Endodermal cell (in vitro differentiated cells): ENCODE measurements at places on chromosomes 16 and 17. TPM values are rescaled to one million over a fixed set of nuclear protein-coding genes. Genes with fewer than 3 reads are reported as not detected.

DNA sequence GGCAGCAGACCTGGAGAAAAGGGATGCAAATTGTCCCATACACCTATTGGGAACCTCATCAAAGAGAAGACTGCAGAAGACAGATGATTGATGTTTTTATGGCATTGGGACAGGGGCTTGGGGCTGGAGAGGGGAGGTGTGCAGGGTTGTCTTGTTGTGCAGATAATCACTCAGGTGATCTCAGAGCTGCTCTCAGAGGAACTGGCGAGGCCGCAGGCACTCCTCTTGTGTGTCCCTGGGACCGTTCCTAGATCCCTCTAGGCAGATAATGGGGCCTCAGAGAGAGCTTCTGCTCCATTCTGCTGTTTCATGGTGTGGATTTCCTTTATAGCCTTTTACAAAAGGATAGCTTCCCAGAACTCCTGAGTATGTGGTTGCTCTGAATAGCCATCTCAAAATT is 1.6 kb downstream of the RNF213 start:
- peak; percentile 57 for DNase-seq

- DNase-seq, result no peak
These were observed 18.0 kb downstream of the NFE2L1 start for GRCh38 chr17:48066192-48066591.

DNA sequence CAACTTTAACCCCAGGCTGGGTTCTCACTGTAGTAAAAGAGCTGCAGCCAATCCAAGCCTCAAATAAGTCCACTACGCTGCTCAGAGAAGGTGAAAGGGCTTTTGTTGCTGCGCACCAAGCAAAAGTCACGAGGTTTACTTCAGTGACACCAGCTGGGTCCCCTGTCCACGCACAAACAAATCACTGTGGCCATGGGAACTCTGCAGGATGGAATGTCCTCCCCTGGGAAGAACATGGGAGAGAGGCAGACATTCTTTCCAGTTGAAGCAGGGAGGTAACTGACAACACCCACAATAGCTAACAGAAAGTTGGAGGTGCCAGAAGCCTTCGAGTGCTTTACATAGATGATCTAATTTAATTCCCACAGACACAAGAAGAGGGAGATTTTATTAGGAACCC is 181.9 kb downstream of the PMP22 start:
- peak; percentile 41 for DNase-seq

DNA sequence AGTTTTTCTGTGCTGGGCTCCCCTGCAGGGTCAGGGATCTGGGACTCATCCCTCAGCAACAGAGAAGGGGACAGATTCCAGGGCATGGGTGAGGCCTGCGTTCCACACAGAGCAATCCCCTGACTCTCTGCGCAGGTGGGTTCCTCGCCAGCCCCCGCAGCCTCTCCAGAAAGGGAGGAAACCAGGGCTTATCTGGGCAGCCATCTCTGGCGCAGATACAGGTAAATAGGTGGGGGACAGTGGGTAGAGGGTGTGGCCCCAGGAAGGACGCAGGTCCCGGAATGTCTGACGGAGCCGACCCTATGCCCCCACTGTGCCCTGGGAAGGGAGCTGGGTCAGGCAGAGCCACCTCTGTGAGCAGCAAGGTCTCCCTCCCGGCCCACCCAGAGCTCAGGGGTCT is 23.2 kb downstream of the PIEZO1 start:
- no peak for DNase-seq

TBC1D3L gene
- total RNA-seq, result 28.9 and 35.8 TPM in 2 replicates

RAMP2 gene
- 4.9 and 6.1 TPM in 2 replicates for total RNA-seq

DNA sequence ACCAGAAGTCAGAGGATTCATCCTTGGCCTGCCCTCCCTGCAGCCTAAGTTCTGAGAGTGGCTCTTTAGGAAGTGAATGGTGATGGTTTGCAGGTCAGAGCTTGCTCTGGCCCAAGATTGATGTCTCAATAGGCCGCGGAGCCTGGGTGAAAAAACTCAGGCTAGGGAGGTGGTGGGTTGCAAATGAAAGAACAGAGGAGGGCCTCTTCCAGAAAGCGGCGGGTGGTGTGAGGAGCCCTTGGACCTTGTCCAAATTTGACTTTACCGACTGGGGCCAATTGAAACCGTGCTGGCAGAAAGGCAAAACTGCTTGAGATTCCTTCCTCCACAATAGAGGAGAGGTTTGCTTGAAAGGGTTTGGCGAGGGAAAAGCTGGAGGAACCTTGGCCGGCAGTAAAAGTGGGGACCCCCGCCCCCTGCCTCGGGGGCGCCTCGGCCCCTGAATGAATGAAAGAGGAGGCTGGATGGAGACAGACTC is 331.3 kb downstream of the SEC14L1 start:
- DNase-seq, result peak; percentile 67

DNA sequence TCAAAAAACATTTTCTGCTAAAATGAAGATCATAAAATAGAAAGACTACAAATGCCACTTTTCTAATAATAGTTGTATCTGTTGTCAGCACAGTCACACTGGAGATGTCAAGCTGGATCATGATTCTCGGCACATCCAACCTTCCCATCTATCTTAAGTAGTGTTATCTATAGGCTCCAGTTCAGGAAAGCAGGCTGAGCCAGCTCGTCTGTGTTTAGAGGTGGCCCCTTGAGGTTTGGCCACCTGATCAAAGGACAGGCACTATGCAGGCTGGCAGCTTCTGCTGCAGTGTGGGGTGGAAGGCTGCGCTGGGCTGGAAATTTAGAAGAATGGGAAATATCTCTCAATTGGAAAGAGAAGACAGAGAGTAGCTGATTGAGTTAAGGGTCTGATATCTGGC is 32.4 kb downstream of the SMYD4 start:
- no peak for DNase-seq

DNA sequence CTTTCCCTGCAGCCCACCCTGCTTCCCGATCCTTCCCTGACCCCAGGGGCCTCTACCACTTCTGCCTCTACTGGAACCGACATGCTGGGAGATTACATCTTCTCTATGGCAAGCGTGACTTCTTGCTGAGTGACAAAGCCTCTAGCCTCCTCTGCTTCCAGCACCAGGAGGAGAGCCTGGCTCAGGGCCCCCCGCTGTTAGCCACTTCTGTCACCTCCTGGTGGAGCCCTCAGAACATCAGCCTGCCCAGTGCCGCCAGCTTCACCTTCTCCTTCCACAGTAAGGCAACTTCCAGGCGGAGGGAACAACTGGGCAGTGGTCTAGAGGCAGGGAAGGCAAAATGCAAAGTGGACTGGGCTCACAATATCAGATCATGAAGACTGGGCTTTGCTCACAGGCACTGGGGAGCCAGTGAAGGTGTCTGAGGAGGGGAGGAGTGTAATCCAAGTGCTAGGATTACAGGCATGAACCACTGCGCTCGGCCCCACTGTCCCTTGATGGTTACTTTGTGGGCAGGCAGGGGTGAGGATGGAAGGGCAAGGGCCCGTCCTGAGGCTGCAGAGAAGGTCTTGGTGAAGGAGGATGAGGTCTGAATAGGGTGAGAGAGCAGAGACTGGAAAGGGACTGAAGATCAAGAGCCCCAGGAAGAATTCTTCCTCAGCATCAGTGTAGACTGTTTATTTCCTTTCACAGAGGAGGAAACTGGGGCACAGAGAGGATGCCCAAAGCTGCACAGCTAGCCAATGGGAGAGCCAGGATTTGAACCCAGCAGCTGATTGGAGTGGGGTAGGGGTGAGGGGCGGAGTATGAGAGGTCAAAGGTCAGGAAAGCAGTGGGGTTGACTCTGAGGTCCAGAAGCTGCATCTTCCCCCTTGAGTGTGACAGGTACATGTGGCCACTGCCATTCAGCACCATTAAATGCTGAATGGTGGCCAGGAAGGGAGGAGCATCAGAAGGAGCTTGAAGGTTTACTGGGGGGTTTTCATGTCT is 16.5 kb upstream of the ADGRG3 start:
- DNase-seq, result peak; percentile 72

- no peak for DNase-seq
These were observed 81.1 kb downstream of the MAF start for GRCh38 chr16:79519448-79519847.

DNA sequence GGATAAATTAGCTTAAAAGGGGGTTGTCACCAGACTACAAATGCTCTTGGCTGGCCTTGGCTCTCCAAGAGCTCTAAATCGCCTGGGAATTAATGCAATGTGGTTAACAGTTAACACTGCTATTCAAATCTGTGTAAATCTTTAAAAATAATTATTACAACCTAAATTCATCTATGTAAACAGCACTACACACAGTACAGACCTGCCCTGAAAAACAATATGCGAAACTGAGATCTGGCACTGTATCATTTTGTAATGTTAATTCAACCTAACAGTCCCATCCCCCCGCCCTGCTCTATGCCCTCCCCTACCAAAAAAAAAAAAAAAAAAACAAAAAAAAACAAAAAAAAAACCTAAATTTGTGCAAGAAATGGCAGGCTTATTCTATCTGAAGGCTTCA is 40.9 kb downstream of the DCUN1D3 start:
- DNase-seq, result no peak

CD300C gene
- total RNA-seq, result not detected in 3 replicates

DNA sequence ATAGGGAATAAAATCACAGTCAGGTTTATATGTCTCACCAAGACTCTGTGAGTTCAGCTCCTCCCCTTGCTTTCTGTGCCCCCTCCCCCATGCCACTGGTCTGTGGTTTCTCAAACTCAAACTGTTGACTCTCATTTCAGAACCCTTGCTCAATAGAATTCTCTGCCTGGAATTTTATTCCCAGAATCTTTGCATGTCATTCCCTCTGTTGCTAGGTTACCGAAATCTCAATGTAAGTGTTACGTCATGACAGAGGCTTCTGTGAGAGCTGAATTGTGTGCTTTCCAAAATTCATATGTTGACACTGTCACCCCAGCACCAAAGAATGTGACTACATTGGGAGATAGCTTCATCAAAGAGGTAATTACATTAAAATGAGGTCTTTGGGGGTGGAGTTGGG is 1938.8 kb downstream of the TP53TG3F start:
- DNase-seq, result no peak

BTBD17 gene
- total RNA-seq, result not detected in 2 replicates

CCL8 gene
- not detected in 2 replicates for total RNA-seq

SGSH gene
- total RNA-seq, result 36.1 to 40.4 TPM (median 37.1 TPM) in 3 replicates

DNA sequence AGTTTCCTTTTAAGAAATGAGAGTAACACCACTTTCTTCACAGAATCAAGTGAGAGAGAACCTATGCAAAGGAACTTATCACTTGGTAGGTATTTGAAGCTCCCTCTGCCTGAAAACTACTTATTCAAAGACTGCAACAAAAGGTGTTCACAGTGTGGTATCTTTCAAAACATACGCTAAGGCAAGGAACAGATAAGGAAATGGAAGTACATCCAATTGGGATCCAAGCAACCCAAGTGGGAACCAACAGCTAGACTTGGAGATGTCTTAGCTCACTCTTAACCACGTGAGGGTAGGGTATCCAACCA is 431 bp upstream of the PPM1E start:
- DNase-seq, result no peak

ZNF771 gene
- total RNA-seq, result 12.5 and 14.7 TPM in 2 replicates

GRCh38 chr16:68700120-68700519 is 37.0 kb upstream of the CDH1 start:
- DNase-seq, result no peak

DNA sequence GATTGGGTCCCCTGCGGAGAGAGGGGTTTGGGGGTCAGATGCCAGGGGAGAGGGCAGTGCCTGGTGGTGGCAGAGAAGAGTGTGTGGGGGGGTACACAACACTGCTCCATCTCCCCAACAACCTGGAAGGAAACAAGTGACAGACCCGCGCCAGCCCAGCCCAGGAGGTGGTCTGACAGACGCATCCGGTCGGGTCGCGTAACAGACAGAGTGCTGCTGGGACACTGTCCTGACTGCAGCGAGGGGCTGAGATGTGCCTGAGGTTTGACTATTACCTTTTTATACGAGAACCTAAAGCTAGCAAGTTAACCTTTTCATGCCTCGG is 16.2 kb downstream of the UNC13D start:
- no peak for DNase-seq

MT4 gene
- not detected in 3 replicates for total RNA-seq

DNA sequence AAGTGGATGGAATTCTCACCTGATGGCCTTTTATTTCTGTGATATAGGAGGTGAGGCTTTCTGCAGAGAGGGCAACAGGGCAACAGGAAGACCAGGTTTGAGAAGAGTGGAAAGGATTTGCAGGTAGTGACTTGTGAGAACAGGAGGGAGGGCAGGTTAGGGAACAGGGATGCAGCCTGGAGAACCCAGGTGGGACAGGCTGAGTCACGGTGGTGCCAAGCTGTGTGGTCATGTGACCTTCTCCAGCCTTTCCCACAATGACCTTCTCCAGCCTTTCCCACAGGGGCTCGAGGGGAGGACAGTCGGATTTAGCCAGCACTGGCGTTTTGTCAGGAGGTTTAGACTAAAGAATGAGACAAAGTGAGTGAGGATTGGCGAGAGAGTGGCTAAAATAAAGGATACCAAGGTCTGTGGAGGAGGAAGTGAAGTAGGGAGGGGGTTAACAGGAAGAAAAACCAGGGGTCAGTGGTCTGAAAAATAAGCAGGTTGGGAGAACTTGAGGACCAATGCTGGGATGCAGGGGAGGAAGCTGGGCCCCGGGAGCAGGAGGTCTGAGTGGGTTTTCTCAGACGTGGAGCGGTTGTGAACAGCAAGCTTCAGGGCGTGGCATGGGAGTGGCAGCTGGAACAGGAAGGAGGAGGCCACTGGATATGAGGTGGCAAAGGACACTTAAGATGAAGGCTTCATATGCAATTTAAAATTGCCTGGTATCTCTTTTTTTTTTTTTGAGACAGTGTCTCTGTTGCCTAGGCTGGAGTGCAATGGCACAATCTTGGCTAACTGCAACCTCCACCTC is 37.7 kb downstream of the DNAH2 start:
- DNase-seq, result peak; percentile 67

GRCh38 chr16:50386774-50387173 is 18.0 kb upstream of the BRD7 start:
- DNase-seq, result no peak

ZSCAN10 gene
- 21.1 to 36.6 TPM (median 35.2 TPM) in 3 replicates for total RNA-seq

GRCh38 chr16:66634527-66635196 is 30.2 kb downstream of the CMTM3 start:
- DNase-seq, result peak; percentile 36

DNA sequence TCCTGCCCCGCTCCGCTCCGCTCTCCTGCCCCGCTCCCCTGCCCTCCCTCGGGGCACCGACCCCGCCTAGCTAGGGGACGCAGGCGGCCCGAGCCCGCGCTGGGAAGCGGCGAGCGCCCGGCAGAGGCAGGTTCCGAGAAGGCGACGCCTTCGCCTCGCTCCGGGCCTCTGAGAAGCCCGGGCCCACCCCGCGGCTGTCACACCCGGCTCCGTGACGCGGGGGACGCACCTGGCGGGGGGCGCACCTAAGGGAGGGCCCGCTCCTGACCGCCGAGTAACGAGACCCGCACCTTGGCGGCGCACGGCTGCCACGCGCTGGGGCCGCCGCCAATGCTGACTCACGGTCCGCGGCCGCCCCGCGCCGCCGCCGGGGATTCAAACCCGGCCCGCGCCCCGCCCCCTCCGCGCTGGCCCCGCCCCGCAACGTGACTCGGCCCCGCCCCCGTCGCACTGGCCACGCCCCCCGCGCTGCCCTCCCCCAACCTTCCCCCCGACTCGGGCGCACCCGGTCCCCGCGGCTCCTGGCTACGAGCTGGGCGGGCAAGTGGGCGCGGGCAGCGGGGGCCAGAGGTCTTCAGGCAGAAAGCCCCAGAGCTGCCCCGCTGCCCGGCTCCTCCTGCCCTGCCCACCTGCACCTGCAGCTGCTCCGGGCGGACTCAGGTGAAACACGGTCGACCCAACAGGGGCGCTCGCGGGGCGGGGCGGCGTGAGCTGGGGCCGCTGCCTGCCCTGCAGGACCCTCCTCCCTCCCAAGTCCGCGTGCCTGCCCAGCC is 27.8 kb downstream of the GNPTG start:
- peak; percentile 91 for DNase-seq

NUBP1 gene
- total RNA-seq, result 15.9 to 25.7 TPM (median 22.4 TPM) in 3 replicates

PRSS33 gene
- not detected in 3 replicates for total RNA-seq

HOXB5 gene
- total RNA-seq, result not detected in 2 replicates

- DNase-seq, result peak; percentile 96
These were observed 14.7 kb upstream of the BCAR1 start for GRCh38 chr16:75265911-75266701.
